Aorta (tissue), 5 donors: ENCODE measurements at places on chromosomes 5 and 9.

DNA sequence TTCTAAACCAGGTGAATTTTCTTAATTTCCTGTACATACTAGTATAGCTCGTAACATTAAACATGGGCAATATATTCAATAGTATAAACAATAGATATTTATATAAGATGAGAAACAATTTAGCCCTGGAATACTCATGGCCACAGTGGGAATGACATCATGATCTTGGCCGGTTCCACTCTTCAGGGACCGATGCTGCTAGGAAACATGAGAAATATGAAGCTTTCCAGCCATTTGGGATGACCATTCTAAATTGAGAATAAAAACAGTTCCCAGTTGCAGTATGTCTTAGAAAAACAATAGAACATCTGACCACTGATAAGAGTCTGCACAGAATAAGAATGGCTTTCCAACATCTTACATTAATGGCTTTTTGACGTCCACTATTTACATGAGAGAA lies 33.3 kb upstream of the SLCO6A1 start:
- DNase-seq, result peak; percentile 46

- no peak for DNase-seq
These were observed 13.8 kb upstream of the RANBP17 start for GRCh38 chr5:170848033-170848432.

DNA sequence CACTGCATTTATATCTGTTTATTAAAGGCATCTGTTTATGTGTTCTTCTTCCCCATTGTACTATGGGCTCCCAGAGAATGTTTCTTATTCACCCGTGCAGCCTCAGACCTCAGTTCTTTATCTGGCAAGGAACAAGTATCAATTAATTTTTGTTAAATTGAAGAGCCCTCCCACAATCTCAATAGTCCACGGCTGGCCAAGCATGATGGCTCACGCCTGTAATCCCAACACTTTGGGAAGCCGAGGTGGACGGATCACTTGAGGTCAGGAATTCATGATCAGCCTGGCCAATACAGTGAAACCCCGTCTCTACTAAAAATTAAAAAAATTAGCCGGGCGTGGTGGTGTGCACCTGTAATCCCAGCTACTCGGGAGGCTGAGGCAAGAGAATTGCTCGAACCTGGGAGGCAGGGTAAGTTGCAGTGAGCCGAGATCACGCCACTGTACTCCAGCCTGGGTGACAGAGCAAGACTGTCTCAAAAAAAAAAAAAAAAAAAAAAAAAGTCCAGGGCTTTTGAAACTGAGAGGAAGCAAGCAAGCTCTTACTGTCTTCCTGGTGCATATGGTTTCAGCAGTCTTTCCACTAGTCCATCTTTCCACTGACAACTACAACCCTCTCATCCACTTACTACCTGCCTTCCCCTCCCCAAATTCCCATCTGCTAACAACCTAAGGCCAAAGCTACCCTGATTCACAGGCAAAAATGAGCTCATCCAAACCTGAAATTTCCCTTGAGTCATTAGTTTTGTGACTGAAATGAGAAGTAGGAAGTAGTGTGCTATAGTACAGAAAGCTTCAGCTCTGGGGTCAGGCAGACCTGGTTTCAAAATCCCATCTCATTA lies 2.3 kb upstream of the HK3 start:
- DNase-seq, result no peak

DNA sequence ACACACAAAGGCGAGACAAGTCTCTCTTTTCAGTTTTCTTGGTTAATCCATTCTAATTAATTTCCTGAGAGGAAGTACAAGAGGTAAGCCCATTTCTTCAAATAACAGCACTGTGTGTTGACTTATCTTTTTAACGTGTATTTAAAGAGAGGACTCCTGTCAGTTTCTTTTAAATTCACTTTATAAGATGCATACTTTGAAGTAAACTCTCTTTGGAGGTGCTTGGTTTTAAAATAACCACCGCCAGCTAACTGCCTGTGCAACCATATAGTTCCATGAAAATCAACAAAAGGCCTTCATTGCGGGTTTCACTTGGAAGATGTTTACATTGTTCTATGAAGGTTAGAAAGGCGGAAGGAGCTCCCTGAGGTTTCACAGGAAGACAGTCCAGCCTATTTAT lies 13.1 kb upstream of the SERINC5 start:
- DNase-seq, result no peak

DNA sequence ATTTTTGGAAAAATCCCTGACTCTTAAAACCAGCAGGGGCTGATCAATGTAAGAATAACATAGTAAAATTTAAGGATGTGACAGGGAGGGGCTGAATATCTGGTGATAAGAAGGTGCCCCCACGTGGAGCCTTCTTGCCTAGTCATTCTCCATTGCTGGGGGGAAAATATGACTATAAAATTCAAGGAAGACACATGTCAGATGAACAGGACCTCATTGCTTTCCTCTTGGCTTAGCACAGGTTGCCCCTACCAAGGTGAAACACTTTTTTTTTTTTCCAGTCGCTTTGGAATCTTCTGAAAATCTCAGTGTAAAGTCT lies 310.9 kb downstream of the EFNA5 start:
- DNase-seq, result no peak

- DNase-seq, result no peak
These were observed 63.6 kb upstream of the TNPO1 start for GRCh38 chr5:72752909-72753308.

DNA sequence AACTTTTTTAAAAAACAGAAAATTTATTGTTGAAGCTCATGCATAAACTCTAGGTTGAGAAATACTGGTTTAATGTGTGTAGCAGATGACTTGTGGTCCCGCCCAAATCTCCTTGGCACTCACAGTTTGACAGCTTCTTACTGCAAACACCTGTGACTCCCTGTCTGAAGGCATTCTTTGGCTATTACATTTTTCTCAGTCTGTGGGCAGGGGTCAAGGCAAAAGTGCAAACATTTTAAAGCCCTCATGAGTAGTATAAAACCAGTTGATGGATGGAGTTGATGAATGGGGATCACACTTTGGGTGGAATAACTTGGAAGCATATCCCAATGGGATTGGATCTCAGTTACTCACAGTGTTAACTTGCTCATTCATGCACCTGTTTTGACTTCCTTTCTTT lies 1007.0 kb upstream of the NUDT12 start:
- DNase-seq, result no peak

DNA sequence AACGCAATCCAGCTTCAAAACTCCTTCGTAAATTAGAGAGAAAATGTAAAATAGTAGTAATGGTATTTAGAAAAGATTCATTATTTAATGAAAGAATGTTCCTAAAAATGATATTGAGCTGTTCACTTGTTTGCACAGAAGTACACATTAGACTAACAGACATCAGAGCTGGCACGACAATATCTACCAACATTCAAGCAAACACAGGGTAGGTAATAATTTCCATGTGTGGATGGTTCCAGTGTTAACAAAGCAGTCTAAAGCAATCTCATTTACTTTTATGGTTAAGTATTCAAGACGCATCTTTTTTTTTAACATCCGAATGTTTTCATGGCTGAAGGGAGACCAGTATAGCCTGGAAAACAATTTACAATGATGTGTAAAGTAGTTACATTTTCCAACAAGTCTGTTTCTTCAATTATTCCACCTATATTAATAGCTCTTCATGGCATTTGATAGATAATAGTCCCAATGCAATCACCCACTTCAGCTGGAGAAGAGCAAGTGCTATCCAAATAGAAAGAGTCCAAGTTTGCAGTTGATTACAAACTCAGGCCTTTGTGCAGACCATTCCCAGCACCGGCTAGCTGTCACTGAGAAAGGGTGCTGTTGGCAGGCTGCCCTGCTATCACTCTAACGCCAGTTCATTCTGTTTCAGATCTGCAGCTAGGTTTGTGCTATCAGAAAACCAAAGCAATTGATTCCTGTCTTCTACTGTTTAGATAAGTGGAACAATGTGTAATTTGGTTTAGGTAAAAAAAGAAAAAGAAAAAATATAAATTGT lies 458.8 kb downstream of the DTWD2 start:
- DNase-seq, result no peak

DNA sequence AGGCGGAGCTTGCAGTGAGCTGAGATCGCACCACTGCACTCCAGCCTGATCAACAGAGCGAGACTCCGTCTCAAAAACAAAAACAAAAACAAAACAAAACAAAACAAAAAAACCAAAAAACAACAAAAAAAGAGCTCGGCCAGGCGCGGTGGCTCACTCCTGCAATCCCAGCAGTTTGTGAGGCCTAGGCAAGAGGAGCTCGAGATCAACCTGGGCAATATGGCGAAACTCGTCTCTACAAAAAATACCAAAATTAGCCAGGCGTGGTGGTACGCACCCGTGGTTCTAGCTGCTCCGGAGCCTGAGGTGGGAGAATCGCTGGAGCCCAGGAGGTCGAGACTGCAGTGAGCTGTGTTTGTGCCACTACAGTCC lies 20.2 kb downstream of the TRIM7 start:
- peak; percentile 41 for DNase-seq

DNA sequence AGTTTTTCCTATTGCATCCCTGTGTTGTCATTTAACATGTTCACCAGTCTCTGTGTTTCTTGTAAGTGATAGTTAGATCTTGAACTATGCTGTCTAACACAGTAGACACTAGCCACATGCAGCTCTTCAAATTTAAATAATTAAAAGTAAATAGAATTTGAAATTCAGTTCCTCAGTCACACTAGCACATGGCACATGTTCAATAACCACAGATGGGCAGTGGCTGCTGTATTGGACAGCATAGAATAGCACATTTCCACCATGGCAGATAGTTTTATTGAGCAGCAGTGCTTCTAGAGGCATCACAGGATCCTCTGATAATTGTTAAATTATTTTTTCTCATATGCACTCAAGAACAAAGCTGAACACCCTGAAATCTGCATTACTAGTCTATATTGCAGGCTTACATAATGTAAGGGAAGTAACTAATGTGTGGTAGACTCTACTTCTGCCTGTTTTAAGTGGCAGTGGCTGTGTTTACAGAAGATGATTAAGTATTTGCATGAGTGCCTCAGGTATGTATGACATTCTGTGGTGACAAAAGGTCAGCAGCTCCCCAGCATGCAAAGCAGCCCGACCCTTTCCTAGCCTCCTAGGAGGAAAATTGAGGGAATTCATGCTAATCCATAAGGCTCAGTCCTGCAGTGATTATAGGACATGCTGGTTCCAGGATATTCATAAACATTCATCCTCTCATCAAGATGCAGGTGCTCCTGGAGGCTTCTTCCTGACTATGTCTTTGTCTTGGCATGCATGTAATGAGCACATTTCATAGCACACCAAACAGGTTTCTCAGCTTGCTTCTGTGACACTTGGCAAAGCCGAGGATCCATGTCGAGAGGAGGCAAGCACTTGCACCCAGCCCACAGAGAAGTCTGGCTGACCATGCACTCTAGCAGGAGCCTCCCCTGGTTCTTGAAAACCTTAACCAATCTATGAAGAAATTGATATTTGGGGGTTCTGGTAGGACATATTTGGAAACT lies 45.5 kb downstream of the SH3RF2 start:
- no peak for DNase-seq

- peak; percentile 51 for DNase-seq
These were observed 12.5 kb downstream of the NINJ1 start for GRCh38 chr9:93121316-93122241.

DNA sequence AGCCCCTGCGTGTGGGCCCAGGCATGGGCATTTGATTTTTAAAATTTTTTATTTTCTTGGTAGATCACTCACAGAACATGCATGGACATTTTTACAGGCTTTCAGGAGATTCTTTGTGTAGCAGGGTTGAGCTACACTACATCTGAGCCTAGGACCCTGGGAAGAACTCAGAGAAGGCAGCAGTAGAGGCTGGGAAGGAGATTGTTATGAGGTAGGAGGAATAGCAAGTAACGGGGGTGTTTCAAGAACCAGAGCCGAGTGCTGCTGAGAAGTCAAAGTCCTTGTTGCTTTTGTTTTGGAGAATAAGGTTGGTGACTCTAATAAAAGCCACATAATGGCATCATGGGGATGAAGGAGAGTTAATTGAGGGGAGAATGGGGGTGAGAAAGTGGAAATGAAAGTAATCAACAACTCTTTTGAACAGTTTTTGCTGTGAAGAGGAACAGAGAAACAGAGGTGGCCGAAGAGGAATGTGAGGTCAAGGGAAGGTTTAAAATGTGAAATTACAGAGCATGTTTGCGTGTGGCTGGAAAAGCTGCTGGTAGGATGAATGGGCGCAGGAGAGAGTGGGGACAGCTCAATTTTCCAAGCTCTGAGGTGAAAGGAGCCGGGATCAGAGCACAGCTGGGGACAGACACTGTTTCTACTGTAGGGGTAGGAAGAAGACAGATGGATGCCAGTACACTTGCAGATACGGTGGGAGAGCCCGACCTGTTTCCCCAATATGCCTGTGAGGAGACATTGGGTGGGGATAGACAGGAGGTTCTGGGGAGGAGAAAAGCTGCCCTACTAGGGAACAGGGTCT lies 4.7 kb upstream of the PDLIM7 start:
- DNase-seq, result no peak

GRCh38 chr5:83493644-83494043 lies 22.1 kb downstream of the VCAN start:
- DNase-seq, result no peak

DNA sequence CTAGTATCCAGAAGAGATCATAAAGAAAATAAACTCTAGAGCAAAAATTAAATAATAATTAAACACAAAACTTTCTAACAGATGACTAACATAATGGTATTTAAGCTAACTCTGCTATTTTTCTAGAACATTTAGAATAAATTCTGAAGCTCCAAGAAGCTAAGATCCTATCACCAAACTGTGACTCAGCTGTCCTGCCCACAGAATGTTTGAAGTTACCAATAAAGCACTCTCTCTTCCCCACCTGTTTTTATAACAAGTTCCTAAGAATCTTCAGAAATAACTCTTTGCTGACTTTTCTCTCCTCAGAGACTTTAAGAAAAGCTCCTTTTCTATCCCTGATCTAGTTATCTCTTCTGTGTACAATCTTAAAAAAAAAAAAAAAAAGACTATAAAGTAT lies 6.0 kb upstream of the EFNA5 start:
- DNase-seq, result no peak

GRCh38 chr9:14560194-14560593 lies 133.0 kb downstream of the ZDHHC21 start:
- no peak for DNase-seq

DNA sequence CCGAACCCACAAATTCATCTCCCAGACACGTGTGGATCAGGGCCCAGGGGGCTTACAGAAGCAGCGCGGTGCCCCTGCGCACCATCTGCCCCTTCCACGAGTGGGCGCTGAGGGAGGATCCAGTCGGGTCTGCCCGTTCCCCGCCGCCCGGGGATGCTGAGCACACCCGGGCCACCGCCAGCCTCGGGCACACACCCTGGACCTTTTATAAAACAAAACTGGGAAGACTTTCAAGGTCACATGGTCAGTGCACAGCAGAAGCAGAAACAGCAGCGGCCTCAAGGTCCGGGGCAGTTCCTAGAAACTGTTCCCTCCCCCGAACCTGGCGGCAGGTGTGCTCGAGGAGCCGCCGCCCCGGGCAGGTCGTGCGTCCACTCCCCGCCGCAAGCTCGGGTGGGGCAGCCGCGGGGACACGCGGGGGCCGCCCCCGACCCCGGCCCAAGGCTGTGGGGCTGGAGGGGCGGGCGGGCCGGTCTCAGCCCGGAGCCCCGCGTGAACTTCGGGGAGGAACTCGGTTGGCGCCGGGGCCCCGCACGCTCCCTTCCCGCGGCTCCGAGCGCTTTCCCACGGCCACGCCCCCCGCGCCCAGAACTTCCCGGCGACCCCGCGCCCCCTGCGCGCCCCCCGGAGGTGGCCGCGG lies 633 bp upstream of the PPP1R26 start:
- DNase-seq, result no peak
